ENCODE measurements at places on chromosomes 6 and 20. TPM values are rescaled to one million over a fixed set of nuclear protein-coding genes. Genes with fewer than 3 reads are reported as not detected.

DNA sequence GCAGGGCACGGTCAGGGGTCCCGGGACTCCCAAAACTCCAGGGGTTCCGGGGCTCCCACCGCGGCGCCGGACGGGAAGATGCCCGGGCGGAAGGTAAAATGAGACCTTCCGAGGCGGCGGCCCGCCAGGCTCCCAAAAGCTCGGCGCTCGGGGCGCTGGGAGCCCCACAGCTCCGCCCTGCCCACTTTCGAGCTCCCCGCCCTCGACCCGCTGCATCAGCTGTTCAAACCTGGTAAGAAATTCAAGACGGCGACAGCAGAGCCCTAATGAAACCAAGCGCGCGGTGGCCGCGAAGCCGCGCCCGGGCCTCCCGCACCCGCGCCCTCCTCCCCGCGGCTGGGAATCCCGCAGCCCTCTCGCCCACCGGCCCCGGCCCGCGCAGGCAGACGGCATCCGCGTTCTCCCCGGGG lies 369 bp downstream of the SLC4A11 start:
- H3K4me3 ChIP-seq, result peak overlapping the region; percentile 72
- H3K27ac ChIP-seq, result no peak overlapping the region
- peaks cover 13% of the 10 kb centered on the region for H3K4me1 ChIP-seq
- peak; percentile 81 for DNase-seq

- H3K4me3 ChIP-seq, result no peak overlapping the region
- no peak overlapping the region for H3K27ac ChIP-seq
- H3K36me3 ChIP-seq, result no peaks in the 10 kb centered on the region
- peaks cover 20% of the 10 kb centered on the region for H3K4me1 ChIP-seq
These were observed 4.5 kb upstream of the FOXC1 start for GRCh38 chr6:1605004-1605892.

DNA sequence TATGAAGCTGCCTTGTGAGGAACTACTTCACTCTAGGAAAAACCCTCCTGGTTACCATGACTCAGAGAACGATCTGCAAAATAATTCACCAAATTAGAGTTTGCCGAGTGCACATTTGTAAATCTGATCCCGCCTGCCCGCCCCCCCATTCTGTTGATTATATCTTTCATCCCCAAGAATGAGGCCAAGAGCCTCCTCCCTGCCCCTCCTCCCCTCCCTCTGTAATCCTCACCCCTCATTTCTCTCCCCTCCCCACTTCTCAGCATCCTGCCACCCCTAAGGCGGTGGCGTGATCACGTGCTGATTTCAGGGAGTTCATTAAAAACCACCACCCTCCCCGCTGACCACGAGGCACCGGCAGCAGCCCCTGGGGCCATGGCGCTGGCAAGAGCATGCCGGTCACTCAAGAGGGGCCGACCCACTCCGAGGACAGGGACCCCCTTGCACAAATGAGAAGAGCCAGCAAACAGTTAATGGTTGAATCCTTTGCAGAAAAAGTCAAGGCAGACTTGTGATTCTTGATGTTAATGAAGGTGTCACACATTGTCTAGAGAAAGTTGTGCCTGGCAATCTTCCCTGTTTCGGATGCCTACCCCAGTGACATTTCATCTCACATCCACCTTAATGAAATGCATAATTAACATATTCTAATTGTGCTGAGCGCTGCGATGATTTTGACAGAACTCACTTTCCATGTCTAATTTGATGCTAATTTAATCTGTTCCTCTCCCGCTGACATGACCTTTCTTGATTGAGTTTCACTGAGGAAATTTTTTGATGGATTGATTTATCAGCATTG lies 247.9 kb downstream of the ZNF217 start:
- no peak overlapping the region for H3K27ac ChIP-seq
- H3K4me3 ChIP-seq, result no peak overlapping the region
- H3K4me1 ChIP-seq, result peaks cover 2% of the 10 kb centered on the region
- no peak for DNase-seq
- peaks cover 7% of the 10 kb centered on the region for H3K27me3 ChIP-seq

Gene ZSWIM3
- 4.5 TPM for total RNA-seq

Gene KATNA1
- total RNA-seq, result 22.7 TPM

Gene MAFB
- total RNA-seq, result 0.40 TPM

Gene SAMD5
- total RNA-seq, result not detected

All from activated CD8-positive, alpha-beta memory T cell treated with anti-CD3 and anti-CD28 coated beads, Interleukin-2, amount 10 ng/mL, durations not matched to agents 7 days and 5 days (primary cell).